ENCODE measurements at places on chromosomes 1 and 21. TPM values are rescaled to one million over a fixed set of nuclear protein-coding genes. Genes with fewer than 3 reads are reported as not detected.

DNA sequence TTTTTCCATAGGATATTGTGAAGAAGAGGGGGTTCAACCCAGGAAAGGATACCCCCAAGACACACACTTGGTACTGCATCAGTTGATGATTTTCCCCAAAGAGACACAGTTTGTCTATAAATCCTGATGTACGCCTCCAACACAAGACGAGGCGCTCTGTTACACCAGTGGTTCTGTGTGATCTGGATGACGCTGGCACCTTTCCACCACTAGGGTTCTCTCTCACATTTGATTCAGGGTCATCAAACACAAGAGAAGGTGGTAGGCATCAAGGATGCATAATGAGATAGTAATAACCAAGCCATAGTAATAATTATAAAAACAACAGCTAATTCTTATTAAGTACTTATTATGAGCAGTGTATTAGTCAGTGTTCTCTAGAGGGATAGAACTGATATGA, 508.8 kb upstream of the ZP4 start:
- H3K27ac ChIP-seq = no peak overlapping the region
- no peaks in the 10 kb centered on the region for H3K4me1 ChIP-seq
- no peaks in the 10 kb centered on the region for H3K27me3 ChIP-seq
- no peak overlapping the region for H3K4me3 ChIP-seq

DNA sequence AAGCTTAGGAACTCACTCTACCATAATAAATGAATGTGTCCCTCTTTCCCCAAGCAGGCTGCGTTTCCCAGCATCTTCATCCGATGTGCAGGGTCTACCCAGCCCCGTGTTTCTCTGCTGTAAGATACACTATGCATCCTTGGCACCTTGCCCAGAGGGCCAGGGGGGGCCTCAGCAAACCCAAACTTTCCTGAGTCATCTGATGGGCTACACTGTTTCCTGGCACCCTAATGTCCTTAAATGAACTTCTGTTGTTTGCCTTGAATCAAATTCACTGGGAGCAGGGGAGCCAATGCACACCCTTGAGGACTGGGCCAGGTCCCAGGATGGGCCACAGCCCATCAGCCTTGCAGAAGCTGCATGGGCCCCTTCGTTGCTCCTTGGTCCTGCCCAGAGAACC, 145.5 kb downstream of the IGSF21 start:
- no peak for DNase-seq
- no peaks in the 10 kb centered on the region for H3K36me3 ChIP-seq
- no peak overlapping the region for H3K4me3 ChIP-seq
- no peak overlapping the region for H3K27ac ChIP-seq

- H3K4me3 ChIP-seq = no peak overlapping the region
- peaks cover 6% of the 10 kb centered on the region for H3K4me1 ChIP-seq
- no peaks in the 10 kb centered on the region for H3K36me3 ChIP-seq
- no peaks in the 10 kb centered on the region for H3K27me3 ChIP-seq
- no peak for DNase-seq
- no peak overlapping the region for H3K27ac ChIP-seq
These were observed 9.1 kb downstream of the INKA2 start for GRCh38 chr1:111729946-111730681.

- H3K27ac ChIP-seq = no peak overlapping the region
- H3K4me1 ChIP-seq = peaks cover 10% of the 10 kb centered on the region
- H3K27me3 ChIP-seq = peaks cover 5% of the 10 kb centered on the region
- no peak overlapping the region for H3K4me3 ChIP-seq
- no peaks in the 10 kb centered on the region for H3K36me3 ChIP-seq
These were observed 106.0 kb upstream of the IFFO2 start for GRCh38 chr1:19062258-19063029.

- H3K27me3 ChIP-seq = no peaks in the 10 kb centered on the region
- H3K4me1 ChIP-seq = no peaks in the 10 kb centered on the region
- no peak overlapping the region for H3K27ac ChIP-seq
- no peaks in the 10 kb centered on the region for H3K36me3 ChIP-seq
- DNase-seq = no peak
These were observed 74.2 kb upstream of the COX20 start for GRCh38 chr1:244761279-244761678.

- no peak overlapping the region for H3K4me3 ChIP-seq
- H3K4me1 ChIP-seq = peaks cover 5% of the 10 kb centered on the region
- no peak overlapping the region for H3K27ac ChIP-seq
- no peaks in the 10 kb centered on the region for H3K27me3 ChIP-seq
- no peak for DNase-seq
These were observed 11.6 kb downstream of the ERG start for GRCh38 chr21:38486706-38487105.

DNA sequence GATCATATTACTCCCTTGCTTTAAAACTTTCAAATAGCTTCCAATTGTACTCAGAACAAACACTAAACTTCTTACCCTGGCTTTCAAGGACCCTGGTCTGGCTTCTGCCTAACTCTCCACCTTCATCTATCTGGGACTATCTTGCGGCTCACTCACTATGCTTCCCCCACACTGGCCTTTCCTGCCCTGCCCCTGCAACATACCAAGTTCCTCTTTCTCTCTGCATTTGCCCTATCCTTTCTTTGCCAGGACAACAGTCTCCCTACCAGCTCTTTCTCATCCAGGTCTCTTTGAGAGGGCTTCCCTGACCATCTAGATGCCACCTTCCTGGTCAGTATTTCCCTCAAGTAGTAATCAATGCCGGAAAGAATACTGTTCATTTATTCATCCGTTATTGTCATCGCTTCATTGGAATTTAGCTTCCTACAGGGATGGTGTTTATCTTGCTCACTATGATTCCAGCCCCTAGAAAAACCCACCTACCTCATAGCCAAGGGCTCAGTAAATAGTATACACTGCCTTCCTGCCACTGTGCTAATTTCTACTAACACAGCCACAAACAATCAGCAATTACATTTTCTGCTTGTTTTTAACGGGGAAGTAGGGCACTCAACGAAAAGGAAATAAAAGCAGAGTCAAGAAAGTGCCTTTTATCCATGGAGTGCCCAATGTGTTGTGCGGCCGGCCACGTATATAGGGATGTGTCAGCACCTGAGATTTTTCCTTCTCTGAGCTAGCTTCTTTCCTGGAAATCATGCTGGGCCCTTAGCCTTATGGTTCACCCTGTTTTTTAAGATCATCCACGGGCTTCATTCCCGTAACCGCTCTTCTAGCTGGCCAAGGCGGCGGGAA, 521 bp upstream of the CDC7 start:
- peak overlapping the region; percentile 52 for H3K4me3 ChIP-seq
- no peak for DNase-seq
- H3K4me1 ChIP-seq = no peaks in the 10 kb centered on the region
- no peaks in the 10 kb centered on the region for H3K27me3 ChIP-seq

DNA sequence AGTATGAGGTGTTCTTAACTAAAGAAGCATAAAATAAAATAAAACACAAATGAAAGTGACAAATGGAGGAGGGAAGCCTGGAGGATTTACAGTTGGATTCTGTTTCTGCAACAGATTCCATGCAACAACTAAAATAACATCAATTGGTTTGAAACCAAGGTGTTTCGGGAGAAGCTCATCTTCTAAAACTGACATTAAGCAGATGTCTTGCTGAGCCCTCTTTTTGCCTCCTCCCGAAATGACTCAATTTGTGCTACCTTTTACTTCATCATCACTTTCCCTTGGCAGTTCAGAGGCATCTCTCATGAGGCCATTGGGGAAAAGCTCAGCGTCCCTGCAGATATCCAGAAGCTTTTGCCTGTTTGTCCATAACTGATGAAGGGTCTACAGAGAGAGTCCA, 121.6 kb upstream of the ADAR start:
- H3K36me3 ChIP-seq = no peaks in the 10 kb centered on the region
- no peak for DNase-seq
- no peak overlapping the region for H3K27ac ChIP-seq
- no peak overlapping the region for H3K4me3 ChIP-seq
- H3K4me1 ChIP-seq = peaks cover 14% of the 10 kb centered on the region

DNA sequence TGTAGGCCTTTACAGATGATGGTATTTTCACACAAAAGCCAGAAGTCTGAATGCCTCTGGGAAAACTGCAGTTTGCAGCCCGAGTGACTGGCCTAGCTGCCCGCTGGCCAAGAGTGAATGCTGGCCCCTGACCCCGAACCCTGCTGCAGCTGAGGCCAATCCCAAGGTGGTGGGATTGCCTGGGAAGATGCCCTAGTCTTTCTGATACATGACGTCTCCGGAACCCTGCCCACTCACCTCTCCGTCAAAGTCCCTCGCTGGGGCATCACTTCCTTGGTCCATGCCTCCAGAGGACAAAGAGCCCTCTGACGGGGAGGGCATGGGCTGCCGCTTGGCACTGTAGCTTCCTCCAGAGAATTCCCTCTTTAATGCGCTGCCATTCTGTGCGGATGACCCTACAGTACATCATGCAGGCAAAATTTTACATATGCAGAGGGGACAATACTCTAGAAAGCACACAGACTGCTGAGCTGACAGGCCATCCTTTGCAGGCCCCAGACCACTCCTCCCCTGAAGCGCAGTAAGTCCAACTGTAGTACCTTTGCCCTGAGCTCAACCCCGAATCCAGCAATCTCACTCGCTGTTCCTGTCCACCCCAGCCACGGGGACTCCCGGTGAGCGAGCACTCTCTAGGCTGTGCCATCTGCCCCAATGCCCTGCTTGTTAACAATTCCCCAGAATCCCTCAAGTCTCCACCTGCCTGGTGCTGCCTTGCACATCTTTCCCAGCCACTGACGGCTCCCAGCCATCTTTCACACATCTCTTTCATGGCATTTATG, 54.7 kb downstream of the COQ8A start:
- H3K27me3 ChIP-seq = no peaks in the 10 kb centered on the region
- peaks cover 6% of the 10 kb centered on the region for H3K4me1 ChIP-seq
- DNase-seq = no peak
- no peak overlapping the region for H3K4me3 ChIP-seq
- no peak overlapping the region for H3K27ac ChIP-seq

DNA sequence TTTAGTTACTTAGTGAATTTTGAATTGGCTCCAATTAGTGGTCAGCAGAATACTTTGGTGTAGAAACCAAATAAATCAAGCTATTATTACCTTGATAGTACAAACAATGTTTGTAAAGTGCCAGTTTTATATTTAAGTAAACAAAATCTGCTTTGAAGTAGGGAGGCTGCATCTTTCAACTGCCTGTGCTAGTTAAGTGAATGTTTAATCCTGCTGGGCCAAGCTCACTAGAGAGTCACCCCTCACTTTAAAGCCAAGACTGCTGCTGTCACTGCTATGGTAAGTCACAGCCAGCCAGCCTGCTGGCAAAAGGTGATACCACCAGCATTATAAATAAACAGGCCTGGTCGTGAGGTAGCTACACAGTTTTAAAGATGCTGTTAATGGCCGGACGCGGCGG, 10.3 kb upstream of the CFAP126 start:
- H3K4me1 ChIP-seq = no peaks in the 10 kb centered on the region
- no peak overlapping the region for H3K27ac ChIP-seq
- H3K27me3 ChIP-seq = no peaks in the 10 kb centered on the region
- H3K36me3 ChIP-seq = no peaks in the 10 kb centered on the region
- DNase-seq = no peak

- H3K27ac ChIP-seq = peak overlapping the region; percentile 89
- no peak for DNase-seq
- H3K4me3 ChIP-seq = no peak overlapping the region
- peaks cover 71% of the 10 kb centered on the region for H3K4me1 ChIP-seq
- no peaks in the 10 kb centered on the region for H3K27me3 ChIP-seq
These were observed 109.2 kb downstream of the CASZ1 start for GRCh38 chr1:10687251-10687651.

The SPATA46 gene
- total RNA-seq = not detected

The KCNQ4 gene
- total RNA-seq = 0.63 TPM

The BRDT gene
- total RNA-seq = not detected

The HSD3B2 gene
- total RNA-seq = not detected

The HUNK gene
- 2.4 TPM for total RNA-seq

The LRRIQ3 gene
- 1.4 TPM for total RNA-seq

The UQCRHL gene
- total RNA-seq = 1.1 TPM

The LCE1F gene
- not detected for total RNA-seq

The PCBP3 gene
- total RNA-seq = 8.2 TPM
